NCI-H748 treated with DMSO at 0.1 percent for 48 hours (cell line): ENCODE measurements at places on chromosomes 3 and 15.

GRCh38 chr15:51681303-51681963, at the start of gene SCG3:
Gene SCG3, plus strand, starts transcription at chr15:51681503. Its CDS starts 253 bp downstream, at chr15:51681756.
- DNase-seq, result peak; percentile 55

GRCh38 chr3:150720444-150720843, 16.7 kb upstream of the ERICH6 start:
- no peak for DNase-seq

DNA sequence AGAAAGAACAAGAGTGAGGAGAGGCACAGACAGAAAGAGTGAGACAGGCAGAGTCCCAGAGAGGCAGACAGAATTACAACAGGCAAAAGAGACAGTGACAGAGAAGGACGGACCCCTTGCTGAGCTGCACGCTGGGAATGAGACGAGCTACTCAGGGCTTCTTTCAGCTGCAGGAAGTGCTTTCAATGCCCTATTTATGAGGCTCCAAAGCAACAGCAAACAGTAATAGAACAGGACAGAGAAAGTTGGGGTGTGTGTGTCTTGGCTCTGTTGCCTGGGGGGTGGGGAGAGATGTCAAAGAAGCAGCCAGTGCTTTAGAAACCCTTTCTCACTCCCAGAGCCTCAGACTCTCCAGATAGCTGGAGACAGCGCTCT, 502 bp upstream of the TIMP4 start:
- no peak for DNase-seq

DNA sequence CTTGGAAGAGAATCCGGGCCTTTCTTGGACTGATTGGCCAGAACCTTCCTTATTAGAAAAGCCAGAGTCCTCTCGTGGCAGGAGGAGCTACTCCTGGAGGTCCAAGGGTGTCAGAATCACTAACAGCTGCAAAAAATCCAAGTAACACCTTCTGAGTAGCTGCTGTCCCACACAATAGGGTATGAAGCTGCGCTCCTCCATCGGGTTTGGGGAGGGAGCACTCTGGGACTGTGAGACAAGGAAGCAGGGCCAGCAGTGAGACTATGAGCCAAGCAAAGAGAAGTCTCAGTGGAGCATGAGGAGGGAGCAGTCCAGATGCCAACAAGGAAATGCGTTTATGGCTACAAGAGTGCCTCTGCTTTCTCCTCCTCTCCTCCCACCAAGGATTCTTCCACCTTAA, 21.7 kb downstream of the SEMA3G start:
- DNase-seq, result no peak

- DNase-seq, result no peak
Measured at GRCh38 chr3:141529256-141529655, 42.4 kb downstream of the RASA2 start.

DNA sequence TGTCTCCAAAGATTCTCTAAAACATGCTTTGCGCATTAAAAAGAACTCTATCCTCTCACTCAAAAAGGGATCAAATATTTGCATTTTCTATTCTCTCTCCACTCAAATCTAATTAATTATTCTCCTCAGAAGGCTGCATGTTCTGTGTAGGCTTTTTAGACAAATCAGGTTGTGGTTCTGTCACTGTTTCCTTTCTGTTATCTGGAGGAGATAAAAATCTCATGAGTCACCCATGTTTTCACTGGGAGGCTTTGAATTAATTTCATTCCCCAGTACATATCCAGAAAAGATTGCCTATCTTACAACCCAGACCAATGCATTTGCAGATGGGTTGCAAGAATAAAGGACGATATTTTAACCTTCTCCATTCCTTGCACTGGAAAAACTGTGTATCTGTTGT, 446.5 kb downstream of the GRM7 start:
- DNase-seq, result no peak

- DNase-seq, result no peak
Measured at GRCh38 chr3:159950156-159950898, 38.3 kb upstream of the IL12A start.

DNA sequence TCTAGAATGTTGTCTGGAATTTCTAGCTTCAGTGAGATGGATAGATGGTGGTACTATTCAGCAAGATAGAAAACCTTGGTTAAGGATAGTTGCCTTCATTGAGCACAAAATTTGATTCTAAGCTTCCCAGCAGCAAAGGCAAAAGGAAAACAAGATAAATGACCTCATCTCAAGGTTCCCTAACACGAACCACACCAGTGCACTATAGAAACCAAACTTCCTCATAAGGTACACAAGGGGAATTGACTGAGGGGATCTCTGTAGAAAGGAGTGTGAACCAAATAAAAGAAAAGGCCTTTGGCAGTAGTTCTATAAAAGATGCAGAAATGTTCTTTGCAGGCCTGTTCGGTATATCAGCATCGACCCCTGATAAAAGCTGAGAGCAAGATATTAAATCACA, 288.9 kb downstream of the SHQ1 start:
- no peak for DNase-seq

- no peak for DNase-seq
Measured at GRCh38 chr3:60395173-60395762, 856.0 kb downstream of the FHIT start.

- DNase-seq, result no peak
Measured at GRCh38 chr3:189365609-189366564, 194.1 kb downstream of the TPRG1 start.

- DNase-seq, result peak; percentile 14
Measured at GRCh38 chr3:71149959-71150954, 433.3 kb downstream of the FOXP1 start.

DNA sequence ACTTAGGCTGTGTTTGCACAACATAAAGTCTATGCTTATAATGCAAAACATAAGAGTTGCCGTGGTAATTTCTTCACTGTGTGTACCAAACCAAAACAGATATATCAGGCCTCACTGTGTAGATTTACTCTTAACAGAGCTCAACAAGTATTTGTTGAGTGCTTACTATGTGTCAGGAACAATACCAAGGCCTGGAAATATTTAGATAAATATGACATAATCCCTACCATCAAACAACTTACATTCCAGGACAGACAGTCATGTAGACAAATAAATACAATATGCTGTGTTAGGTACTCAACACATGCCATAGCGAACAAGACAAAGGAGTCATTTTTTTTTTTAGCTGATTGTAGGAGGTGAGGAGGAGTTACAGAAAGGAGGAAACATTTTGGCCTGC, 554.0 kb downstream of the NSUN3 start:
- no peak for DNase-seq

GRCh38 chr15:59434481-59434880, 3.5 kb upstream of the FAM81A start:
- no peak for DNase-seq

DNA sequence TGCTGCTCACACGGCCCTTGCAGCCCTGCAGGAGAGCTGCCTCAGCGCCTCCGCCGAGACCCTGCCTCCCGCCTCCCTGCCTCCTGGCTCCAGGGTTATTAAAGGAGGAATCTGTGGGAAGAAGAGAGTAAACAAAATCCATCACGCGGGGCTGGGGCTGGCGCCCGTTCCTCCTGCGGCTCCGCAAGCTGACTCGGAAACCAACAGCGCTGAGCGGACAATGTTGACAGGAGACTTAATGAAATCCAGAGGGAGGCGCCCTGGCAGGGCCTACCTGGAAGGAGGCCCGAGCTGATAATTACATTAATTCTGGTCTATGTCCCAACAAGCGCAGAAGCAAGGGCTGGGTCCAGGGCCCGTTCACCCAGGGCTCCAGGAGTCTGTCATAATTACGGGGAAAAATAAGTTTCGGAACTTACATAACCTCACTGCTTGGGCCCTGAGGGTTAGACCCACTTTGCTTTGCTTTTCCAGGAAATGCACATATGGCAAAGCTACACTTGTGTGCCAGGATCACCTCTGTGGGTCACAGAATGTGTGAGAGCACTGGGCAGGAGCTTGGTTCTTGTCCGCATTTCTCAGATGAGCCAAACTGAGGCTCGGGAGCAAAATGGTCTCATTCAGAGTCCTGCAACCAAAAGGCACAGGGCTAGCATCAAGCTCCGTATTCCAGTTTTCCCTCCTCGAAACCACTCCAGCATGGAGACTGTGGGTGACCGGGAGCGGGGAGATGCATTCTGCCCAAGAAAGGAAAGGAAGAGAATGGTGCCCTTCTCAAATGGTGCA, 43.8 kb upstream of the SLC6A6 start:
- peak; percentile 6 for DNase-seq

DNA sequence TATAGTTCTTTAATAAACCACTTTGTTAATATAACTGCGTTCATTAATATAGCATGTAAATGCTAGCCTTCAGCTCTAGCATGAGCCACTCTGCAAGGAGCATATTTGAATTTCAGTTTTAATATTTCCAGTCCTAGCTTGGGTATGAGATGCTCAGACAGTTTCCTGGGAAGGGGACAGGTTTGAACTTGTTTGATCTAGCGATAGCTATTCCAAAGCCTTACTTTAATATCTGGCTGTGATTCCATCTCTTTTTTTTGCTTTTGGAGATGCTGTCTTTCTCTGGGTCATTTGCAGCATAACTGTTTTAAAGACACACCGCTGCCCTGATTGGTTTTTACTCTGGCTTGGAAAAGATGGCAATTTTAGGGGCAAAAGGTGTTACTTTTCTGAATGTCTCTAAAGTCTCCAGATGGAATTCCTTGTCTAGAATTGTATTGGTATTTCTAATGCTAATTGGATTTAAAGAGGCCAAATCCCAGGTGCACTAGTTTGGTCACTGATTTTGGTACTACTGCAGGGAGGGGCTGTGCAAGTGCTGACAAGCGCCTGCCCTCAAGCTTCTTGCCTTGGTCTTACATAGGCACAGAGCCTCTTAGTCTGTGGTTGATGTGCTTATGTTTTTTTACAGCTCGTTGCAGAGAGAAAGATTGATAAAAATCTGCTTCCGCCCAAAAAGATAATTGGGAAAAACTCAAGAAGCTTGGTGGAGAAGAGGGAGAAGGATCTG, 2.8 kb downstream of the NISCH start:
- no peak for DNase-seq

- no peak for DNase-seq
Measured at GRCh38 chr3:195255571-195256501, 15.1 kb downstream of the XXYLT1 start.

GRCh38 chr15:92645731-92646130, 9.8 kb downstream of the FAM174B start:
- no peak for DNase-seq

DNA sequence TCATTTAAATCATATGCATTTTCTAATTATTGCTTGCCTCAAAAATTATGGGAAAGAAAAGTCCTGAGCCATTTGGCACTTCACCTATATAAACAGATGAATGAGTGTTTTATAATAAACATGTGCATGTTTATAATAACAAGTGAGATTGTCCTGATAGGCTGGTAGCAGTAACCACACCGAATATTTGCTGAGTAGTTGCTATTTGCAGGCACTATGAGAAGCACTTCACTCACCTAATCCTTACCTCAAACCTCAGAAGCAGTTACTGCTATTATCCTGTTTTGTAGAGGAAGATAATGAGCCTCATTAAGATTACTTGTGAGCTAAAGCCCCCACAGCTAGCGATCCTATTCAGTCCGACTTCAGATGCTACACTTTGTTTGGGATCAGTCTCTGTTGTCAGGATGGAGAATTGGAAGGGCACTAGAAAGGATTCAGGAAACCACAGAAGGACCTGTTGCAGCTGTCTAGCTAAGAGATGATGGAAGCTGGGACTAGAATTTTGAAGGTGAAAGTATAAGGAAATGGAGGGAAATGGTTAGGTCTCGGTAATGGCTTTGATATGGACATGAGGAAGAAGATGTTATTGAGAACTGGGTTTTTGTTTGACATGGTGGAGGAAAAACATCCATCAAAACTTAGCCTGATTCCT, 28.4 kb upstream of the MAGI1 start:
- DNase-seq, result no peak

- no peak for DNase-seq
Measured at GRCh38 chr15:80384432-80384831, 19.8 kb upstream of the ARNT2 start.

- DNase-seq, result no peak
Measured at GRCh38 chr3:33071181-33071580, 25.8 kb downstream of the GLB1 start.

GRCh38 chr3:14216257-14217048, 37.8 kb downstream of the LSM3 start:
- DNase-seq, result no peak
